ENCODE measurements at places on chromosomes 12 and 14.

DNA sequence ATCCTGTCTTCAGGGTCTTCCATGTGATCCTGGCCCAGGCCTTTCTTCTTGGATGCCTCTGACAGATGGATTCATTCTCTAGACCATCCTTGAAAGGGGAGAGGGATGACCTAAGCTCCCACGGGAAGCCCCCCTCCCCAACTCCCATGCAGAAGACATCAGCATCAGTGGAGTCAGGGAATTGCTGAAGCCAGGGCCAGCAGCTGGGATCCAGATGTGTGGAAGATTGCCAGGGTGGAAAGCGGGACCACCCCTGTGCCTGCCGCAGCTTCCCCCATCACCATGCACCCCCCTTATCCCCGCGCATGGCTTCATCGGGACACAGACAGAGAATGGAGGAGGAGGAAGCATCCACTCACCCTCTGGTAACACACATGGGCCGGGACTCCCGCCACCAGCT lies 183.6 kb upstream of the PRMT8 start:
- peak; percentile 62 for DNase-seq

- no peak for DNase-seq
Measured at GRCh38 chr14:84749191-84749955, 780.6 kb upstream of the FLRT2 start.

DNA sequence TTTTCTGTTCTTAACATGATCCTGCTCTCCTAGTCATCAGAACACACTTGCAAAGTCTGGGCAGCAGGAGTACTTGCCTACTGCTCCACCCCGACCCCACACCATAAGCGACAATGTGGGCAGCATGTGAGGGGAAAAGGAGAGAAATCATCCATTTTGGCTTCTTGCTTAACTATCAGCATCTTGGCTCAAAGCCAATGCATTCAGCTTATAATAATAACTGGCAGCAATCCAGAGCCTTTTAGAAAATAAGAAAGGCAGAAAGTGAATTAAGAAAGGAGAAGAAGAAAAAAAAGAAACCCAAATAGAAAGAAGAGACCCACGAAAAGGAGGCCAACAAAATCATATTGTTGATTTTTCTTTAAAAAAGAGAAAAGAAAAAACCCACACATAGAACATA lies 930.8 kb downstream of the BCL11B start:
- DNase-seq: no peak

GRCh38 chr12:32140877-32141276 lies 34.2 kb downstream of the BICD1 start:
- DNase-seq: no peak

GRCh38 chr14:93027810-93028723 lies 87.7 kb downstream of the ITPK1 start:
- no peak for DNase-seq

DNA sequence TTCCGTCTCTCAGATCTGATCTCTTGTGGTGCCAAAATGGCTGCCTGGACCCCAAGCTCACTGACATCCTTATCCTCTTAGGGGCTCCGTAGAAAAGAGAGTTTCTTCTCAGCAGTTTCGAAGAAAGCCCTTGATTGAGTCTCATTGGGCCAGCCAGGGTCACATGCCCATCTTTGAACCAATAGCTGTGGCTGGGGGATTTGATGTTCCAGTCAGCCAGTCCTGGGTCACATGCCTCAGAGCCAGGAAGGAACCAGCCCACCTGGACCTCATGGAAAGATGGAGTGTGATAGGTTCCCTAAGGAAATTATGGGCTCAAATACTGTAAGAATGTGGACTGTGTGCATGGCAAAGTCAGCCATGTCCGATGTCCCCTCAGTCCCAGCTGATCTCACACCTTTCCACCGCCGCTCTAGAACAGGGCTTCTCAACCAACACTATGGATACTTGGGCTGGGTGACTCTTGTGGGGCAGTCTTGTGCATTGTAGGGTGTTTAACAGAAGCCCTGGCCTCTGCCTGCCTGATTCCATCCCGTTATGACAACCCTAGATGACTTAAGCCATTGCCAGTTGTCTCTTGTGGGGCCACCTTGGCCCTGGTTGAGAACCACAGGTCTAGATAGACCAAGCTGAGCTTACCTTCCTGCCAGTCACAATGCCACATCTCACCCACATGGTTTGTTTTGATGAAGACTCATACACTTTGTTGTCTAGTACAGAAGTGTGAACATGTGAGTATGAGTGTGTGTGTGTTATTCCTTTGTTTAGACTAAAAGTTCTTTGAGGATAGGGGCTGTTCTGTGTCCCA lies 163.9 kb downstream of the ADGRD1 start:
- peak; percentile 9 for DNase-seq

- no peak for DNase-seq
Measured at GRCh38 chr12:81015510-81015909, 62.4 kb upstream of the ACSS3 start.

DNA sequence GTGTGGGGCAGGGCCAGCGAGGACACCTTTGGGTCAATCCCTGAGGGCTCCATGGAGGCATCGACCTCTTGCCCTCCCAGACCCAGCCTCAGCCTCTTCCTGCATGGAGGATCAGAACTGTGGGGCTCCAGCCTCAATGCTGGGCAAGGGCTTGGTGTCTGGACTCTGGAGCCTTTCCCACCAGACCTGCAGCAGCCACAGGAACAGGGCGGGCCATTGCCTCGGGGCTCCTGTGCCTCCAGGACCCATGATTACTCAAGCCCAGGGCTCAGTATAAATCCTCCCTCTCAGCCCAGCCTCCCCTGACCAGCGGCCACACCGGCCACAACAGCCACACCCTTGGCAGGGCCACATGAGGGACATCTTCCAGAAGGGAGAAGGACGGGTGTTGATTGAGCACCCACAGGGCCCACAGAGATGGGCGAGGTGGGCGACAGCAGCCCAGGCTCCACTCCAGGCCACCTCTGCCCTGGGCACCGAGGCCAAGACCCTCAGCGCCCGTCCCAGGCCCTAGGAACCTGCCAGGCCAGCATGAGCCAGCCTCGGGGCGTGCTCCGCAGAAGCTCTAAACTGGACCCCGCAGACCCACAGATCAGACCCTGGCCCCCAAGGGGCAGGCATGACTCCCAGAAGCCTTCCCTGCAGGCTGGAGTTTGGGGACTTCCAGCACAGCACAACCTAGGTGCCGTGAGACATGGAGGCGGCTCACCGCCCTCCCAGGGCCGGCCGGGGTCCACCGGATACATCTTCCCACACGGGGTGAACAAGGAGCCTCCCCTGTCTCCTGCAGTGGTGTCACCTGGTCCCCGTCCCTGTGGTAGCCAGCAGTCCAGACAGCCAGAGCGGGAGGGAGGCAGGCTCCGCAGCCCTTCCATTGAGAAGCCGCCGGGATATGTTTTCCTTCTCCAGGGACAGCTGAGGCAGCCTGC lies 25.1 kb downstream of the NCOR2 start:
- DNase-seq: no peak

GRCh38 chr12:39804898-39805297 lies 185.3 kb upstream of the ABCD2 start:
- no peak for DNase-seq

DNA sequence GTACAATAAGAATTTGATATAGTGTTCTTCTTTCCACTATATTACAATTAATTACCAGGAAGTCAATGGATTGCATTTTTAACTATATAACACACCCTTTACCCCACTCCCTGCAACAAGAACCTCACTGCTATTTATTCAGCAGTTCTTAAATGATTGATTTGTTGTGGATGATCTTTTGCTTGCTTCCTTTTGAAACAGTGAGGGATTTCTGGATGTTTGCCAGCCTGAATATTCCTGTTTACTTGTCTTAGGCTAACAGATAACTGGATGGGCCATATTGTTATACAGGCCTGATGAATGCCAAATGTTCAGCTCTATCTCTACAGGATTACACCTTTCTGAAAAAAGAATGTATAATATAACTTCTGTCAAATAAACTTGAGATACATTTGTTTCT lies 497.6 kb downstream of the APAF1 start:
- DNase-seq: no peak

DNA sequence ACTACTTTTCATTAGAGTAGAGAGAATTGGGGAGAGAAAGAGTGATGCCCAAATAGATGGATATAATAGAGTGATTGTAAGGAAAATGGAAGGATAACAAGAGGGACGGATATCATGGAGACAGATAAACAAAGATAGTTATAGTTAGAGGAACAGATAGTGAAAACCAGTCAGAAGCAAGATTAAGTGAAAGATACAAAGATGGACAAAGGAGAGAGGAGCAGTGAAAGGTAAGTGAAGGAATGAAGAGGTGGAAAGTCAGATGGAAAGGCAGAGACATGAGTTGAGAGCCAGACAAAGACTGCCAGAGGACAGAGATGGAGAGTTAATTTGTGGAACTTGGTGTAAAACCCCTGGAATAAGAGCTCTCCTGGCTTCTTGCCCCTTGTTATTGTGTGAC lies 59.2 kb upstream of the CISTR start:
- no peak for DNase-seq
